ENCODE measurements at places on chromosomes 2 and 18. TPM values are rescaled to one million over a fixed set of nuclear protein-coding genes. Genes with fewer than 3 reads are reported as not detected.
A peak's percentile ranks its signal among the peaks of the same experiment; 100 is the strongest.

DPYSL5 gene
- not detected for total RNA-seq

- no peak for DNase-seq
- no peak overlapping the region for H3K27ac ChIP-seq
- no peak overlapping the region for H3K4me3 ChIP-seq
These were observed 63.6 kb upstream of the CAVIN2 start for GRCh38 chr2:191910518-191910917.

DNA sequence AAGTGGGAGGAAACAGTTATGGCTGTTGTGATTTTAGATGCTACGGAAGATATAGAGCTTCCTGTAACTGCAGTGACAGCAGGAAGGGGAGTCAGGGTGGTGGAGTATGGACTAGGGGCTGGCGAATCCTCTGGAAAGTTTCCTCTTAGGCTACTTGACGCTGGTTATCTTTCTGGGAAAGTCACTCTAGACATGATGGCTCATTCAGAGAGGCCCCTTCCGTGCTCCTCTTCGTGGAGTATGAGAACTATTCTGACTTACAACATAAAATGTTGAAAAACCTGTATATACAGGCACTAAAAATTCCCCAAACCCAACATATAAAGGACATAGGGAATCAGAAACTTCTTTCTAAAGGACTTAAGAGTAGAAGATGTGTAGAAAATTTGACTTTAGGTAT is 78.8 kb downstream of the C18orf54 start:
- no peak overlapping the region for H3K4me3 ChIP-seq
- H3K4me1 ChIP-seq: no peaks in the 10 kb centered on the region
- no peaks in the 10 kb centered on the region for H3K36me3 ChIP-seq
- no peak overlapping the region for H3K27ac ChIP-seq
- DNase-seq: no peak

GRCh38 chr2:216858312-216858711 is 1.6 kb downstream of the TNP1 start:
- no peaks in the 10 kb centered on the region for H3K36me3 ChIP-seq
- DNase-seq: peak; percentile 41
- peaks cover 18% of the 10 kb centered on the region for H3K4me1 ChIP-seq
- H3K27me3 ChIP-seq: no peaks in the 10 kb centered on the region
- H3K27ac ChIP-seq: no peak overlapping the region
- H3K4me3 ChIP-seq: no peak overlapping the region

DNA sequence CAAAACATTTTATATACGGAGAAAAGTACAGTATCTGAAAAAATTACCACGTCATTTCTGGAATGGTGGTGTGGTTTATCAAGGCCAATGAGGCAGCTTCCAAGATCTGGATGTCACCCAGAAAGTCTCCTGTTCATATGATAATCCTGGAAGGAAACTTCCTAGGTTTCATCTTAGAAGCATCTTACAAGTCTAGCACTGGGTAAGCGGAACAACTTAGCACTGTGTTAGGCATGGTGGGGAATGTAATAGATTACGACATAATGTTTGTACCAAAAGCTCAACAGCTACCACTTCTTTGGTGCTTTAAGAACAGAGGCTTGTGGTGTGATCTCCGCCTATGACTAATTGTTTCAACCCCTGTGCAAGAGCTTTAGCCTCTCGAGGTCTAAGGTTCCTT is 63.1 kb upstream of the LYPD1 start:
- H3K4me3 ChIP-seq: no peak overlapping the region
- DNase-seq: no peak
- no peaks in the 10 kb centered on the region for H3K36me3 ChIP-seq
- no peaks in the 10 kb centered on the region for H3K27me3 ChIP-seq
- H3K27ac ChIP-seq: no peak overlapping the region

DNA sequence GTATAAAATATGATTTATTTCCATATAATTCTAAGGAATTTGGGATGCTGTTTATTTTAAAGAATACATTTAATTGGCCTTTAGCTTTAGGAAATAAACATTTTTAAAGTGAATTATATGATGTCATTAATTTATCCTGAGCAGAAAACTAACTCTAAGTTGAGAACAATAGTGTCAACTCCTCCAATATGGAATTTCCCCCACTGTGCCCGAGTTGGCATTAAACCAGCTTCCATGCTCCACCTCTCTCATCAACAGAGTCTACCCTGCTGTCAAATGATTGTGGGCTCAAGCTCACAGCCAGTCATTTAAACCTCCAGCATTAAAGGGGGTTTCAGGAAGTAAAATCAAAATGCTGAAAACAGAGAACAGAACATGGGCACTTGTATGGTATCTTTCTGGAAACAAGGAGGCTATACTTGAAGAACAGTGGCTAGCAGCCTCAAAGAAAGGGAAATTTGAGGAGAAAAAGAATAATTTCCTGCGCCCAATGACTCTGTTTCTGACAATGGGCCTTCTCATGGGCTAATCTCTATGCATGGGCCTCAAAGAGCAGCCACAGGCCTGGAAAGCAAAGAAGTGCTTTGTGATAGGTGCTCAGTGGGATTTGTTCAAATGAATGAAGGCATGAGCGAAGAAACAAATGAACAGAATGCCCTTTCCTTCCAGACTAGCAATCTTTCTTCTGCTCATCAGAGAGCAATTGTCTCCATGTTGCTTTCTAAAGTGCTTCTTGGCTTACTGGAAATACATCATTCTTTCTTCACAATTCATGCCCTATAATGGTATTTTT is 252.8 kb downstream of the MTX2 start:
- no peak overlapping the region for H3K27ac ChIP-seq
- no peaks in the 10 kb centered on the region for H3K4me1 ChIP-seq
- peaks cover 7% of the 10 kb centered on the region for H3K27me3 ChIP-seq

DNA sequence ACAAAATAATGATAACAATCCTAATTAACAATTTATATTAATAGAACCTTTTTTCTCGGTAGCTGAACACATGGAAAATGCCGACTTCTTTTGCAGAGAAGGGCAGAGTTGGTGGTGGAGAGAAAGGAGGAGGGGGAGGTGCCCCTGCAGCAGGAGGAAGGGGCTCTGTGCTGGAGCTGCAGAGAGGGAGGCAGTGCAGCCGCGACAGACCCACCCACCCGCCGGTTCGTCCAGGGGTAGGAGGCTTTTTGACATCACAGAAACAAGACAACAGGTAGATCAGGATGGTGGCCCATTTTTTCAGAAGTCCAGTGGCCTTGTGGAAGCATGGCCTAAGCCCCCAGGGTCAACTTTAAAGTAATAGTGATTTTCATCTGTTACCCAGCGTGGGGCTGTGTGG is 321.1 kb upstream of the SALL3 start:
- H3K4me1 ChIP-seq: no peaks in the 10 kb centered on the region
- no peak for DNase-seq
- no peak overlapping the region for H3K4me3 ChIP-seq
- no peak overlapping the region for H3K27ac ChIP-seq

GRCh38 chr2:27249891-27250651 is 12.8 kb downstream of the SLC30A3 start:
- H3K36me3 ChIP-seq: no peaks in the 10 kb centered on the region
- H3K27ac ChIP-seq: no peak overlapping the region
- H3K27me3 ChIP-seq: peaks cover 4% of the 10 kb centered on the region
- peak; percentile 76 for DNase-seq
- H3K4me3 ChIP-seq: no peak overlapping the region

DNA sequence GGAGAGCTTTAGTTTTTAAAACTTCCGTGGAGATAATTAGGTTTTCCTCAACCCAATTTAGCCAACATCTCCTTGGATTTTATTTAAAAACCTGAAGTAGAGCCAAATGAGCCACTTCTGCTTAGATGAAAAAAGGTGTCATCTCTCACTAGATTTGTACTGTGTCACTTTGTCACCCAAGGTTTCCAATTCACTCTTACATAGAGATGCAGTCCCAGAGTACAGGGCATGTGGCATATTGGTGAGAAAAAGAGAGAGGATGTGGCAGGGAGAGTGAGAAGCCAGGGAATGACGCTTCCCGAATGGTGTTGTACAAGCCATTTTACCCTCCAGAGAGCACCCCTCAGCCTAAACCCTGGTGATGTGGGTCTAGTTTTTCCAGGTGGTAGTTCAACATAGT is 44.4 kb upstream of the CTLA4 start:
- H3K27ac ChIP-seq: no peak overlapping the region
- no peaks in the 10 kb centered on the region for H3K27me3 ChIP-seq
- H3K4me3 ChIP-seq: no peak overlapping the region
- peaks cover 33% of the 10 kb centered on the region for H3K4me1 ChIP-seq

- H3K27me3 ChIP-seq: no peaks in the 10 kb centered on the region
- DNase-seq: no peak
These were observed 84.3 kb downstream of the GATA6 start for GRCh38 chr18:22253676-22254075.

IL1RL2 gene
- total RNA-seq: 0.30 TPM

DNA sequence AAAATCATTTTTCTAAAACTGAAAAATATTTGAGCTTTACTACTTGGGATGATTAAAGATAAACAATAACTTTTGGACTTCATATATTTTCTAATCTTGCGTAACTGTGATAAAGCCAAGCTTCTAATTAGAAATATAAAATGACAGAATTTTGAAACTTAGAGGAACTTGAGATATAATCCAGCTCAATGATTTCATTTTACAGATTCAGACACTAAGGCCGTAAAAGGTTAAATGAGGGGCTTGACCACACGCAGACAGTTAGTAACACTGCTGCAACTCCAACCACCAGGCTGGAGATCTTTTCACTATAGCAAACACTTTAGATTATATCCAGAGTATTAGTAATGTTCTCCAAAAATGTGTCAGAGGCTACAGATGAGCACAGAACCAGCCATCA is 445.5 kb downstream of the ZEB2 start:
- no peak overlapping the region for H3K27ac ChIP-seq
- no peaks in the 10 kb centered on the region for H3K36me3 ChIP-seq
- no peaks in the 10 kb centered on the region for H3K27me3 ChIP-seq
- no peak overlapping the region for H3K4me3 ChIP-seq

DNA sequence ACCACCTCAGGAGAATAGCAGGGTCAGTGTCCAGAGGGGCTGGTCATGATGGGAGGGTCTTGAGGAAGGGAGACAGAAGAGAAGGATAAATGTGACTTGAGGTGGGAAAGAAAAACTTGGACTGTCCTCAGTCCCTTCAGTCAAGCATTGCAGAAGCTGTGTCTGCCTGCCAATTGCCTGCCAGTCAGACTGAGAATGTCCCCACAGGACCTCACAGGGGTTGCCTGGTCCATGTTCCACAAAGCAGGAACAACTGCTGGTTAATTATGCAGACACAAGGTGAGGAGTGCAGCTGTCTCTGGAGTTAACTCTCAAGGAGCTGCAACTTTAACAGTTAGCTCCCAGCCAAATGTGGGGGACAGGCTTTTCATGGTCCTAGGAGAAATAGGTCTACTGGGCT is 75.7 kb downstream of the TRIM43 start:
- no peak for DNase-seq
- peaks cover 3% of the 10 kb centered on the region for H3K27me3 ChIP-seq
- no peak overlapping the region for H3K27ac ChIP-seq

GULP1 gene
- not detected for total RNA-seq

DNA sequence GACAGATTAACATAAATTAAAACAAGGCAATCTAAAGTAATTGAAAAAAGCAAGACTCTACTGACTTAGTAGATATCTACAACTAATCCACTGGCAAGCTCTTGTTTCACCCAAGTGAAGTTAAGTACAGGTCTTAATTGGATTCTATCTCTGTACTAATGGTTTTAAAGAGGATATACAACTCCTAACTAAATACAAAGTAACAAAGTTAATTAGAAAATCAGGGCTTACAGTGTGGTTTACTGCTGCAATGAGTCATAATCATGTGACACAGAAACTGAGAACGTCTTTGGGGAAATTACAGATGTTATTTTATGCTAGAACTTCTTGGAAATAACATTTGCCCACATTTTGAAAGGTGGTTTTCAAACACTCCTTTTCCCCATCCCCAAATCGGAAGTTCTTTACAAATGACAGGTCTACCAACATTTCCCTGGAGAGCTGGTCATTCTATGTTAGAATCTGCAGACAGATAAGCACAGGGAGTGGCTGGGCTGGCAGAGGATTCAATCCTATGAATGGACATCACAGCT is 245.3 kb downstream of the STK39 start:
- peaks cover 13% of the 10 kb centered on the region for H3K4me1 ChIP-seq
- H3K27ac ChIP-seq: peak overlapping the region; percentile 34
- peaks cover 27% of the 10 kb centered on the region for H3K36me3 ChIP-seq
- H3K27me3 ChIP-seq: no peaks in the 10 kb centered on the region
- no peak overlapping the region for H3K4me3 ChIP-seq

DNA sequence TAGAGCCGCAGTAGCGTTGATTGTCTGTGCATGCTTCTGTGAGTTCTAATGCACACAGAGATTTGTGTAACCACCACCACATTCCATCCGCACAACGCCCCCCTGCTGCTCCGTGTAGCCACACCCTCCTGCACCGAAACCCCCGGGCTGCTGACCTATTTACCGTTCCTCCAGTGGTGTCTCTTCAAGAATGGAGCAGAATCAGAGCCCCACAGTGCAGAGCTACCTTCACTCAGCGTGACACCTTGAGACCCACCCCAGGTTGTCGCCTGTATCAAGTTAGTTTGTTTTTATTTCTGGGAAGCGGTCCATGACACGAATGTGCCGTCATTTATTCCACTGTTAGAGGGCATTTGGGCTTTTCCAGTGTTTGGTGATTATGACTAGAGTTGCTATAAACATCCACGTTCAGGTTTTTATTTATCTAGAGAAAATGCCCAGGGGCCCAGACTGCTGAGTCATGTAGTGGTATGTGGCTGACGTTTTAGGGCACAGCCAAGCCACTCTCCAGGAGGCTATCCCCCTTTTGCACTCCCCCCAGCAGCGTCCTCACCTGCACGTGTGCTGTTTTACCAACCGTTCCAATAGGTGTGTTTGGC is 266.8 kb downstream of the NDUFA10 start:
- no peak overlapping the region for H3K27ac ChIP-seq
- DNase-seq: no peak
- no peaks in the 10 kb centered on the region for H3K36me3 ChIP-seq
- no peak overlapping the region for H3K4me3 ChIP-seq
- no peaks in the 10 kb centered on the region for H3K27me3 ChIP-seq
- peaks cover 6% of the 10 kb centered on the region for H3K4me1 ChIP-seq

USP34 gene
- total RNA-seq: 59.5 TPM

GRCh38 chr18:27861539-27861938 is 315.4 kb downstream of the CDH2 start:
- no peaks in the 10 kb centered on the region for H3K36me3 ChIP-seq

STK16 gene
- total RNA-seq: 33.7 TPM

DNA sequence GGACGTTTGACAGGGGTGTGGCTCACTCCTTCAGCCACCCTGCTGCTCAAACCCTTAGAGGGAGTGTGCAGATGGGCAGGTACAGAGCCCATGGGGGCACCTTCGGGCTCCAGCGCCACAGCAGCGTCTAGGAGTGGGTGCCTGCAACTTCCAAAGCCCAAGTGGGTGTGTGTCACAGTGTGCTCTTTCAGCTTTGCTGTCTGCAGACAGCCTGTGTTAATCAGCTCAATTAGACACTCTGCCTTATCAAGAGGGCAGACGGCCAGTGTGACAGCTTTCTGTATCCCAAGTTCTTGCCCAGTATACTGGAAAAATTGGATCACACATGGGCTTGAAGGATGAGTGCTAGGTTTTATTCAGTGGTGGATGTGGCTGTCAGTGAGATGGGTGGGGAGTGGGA is 96.7 kb downstream of the AP1S3 start:
- H3K36me3 ChIP-seq: no peaks in the 10 kb centered on the region
- no peak overlapping the region for H3K27ac ChIP-seq
- H3K4me1 ChIP-seq: no peaks in the 10 kb centered on the region

Measured in activated naive CD4-positive, alpha-beta T cell treated with anti-CD3 and anti-CD28 coated beads for 36 hours (primary cell).